ENCODE measurements at places on chromosomes 16 and 17.

- no peak for DNase-seq
These were observed at the start of gene B3GNT9 for GRCh38 chr16:67150833-67151396. TSS of gene B3GNT9 (minus strand) at chr16:67150998. CDS start at chr16:67150485, 513 bp downstream.

DNA sequence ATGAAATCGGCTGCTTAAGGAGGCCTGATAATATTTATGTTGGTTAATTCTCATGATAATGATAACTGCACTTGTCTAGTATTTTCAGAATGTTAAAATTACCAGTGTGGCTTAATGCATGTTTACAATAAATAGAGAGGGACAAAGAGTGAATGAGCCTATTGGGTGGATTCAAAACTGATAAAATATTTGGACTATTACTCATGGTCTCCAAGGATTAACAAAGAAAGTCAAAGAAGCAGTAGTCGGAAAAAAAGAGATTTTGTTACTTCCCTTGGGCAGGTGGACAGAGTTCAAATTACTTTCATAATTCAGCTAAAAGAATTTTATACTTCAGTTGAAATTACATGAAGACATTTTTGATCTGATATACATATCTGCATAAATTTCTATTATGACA lies 258.2 kb upstream of the PMFBP1 start:
- DNase-seq, result no peak

GRCh38 chr17:73740370-73740769 lies 96.1 kb upstream of the SDK2 start:
- DNase-seq, result no peak

DNA sequence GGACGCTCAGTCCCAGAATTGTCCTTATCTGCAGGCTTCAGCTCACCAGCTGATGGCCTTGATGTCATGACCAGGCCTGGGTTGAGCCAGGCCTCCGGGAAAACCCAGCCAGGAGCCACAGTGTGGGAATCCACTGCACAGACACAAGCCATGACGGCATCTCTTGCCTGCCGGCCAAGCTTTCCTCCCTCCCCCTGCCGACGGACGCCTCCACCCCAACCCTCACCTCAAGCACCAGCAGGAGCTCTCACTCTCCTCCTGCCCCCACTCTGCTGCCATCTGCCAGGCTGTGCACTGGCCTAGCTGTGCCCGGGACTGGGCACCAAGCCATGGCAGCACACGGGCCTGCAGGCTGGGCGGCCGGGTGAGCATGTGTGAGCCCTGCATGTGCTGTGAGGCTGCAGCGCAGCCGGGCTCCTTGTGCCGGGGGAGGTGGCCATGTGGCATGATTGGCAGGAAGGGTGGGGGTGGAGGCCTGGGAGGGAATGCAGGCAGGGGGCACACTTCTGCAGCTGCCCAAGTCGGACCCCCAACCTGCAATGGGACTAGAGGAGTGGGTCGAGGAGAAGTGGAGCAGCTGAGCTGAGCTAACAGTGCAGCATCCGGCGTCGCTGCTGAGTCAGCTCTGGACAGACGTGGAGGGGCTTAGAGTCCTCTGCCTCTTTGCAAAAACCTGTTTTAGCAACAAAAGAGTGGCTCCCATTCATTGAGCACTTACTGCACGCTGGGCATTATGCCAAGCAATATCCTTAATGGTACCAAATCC lies 268.5 kb downstream of the CBLN1 start:
- DNase-seq, result no peak

DNA sequence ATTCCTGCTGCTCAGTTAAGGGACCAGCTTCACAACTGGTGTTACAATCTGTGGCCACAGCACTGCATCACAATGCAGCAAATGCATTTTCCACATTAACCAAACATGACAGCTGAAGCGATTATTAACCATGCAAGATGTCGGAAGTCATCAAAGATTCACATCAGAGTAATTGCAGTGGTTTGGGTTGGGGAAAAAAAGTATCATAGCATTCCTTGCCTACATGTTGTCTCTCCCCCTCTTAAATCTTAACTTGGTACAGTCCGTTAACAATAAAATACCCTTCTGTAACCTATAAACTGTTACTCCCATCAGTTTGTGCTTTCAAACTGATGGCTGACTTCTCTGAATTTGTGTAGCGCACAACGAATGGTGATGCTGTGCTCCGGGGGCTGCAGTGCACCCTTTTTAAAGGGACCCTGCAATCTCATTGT lies 51.6 kb downstream of the NUP93 start:
- no peak for DNase-seq

- peak; percentile 14 for DNase-seq
These were observed 14.4 kb upstream of the MEAK7 start for GRCh38 chr16:84518804-84519341.

- no peak for DNase-seq
These were observed 183.5 kb upstream of the SDK2 start for GRCh38 chr17:73827627-73828291.

GRCh38 chr16:23410176-23410575 lies 42.8 kb downstream of the COG7 start:
- no peak for DNase-seq

GRCh38 chr16:87345726-87346424 lies 28.7 kb upstream of the C16orf95 start:
- no peak for DNase-seq

- no peak for DNase-seq
These were observed 396.8 kb downstream of the NPIPA8 start for GRCh38 chr16:17939723-17940122.

DNA sequence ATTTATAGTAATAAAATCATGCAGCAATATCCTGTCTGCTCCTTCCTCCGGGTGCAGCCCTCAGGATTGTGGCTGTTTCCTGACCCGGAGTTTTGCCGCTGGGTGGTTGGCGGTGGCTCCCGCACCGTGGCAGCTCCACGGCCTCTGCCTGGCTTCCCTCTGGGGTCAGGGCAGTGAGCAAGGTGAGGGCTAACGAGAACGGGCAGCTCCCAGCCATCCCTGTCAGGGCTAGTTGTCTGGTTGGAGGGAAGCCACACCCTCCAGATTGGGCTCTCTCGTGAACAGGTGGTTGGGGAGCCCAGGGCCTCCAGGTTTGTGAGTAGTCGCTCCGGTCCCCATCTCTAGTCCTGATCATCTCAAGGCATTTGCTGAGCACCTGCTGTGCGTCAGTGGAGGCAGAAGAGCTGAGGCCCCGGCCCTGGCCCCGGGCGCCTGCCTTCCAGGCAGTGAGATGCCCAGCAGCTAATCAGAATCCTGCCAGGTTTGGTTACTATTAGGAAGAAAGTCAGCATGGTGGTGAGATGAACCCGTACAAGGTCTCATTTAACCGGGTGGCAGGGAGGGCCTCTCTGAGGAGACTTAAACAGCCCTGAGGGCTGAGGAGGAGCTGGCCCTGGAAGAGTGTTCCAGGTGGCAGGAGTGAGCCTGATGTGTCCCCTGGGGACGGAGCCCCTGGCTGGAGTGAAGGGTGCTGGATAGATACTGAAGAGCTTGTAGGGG lies 2.3 kb upstream of the NUDT16L1 start:
- DNase-seq, result no peak

GRCh38 chr16:81607006-81607405 lies 162.4 kb downstream of the CMIP start:
- DNase-seq, result no peak

- DNase-seq, result no peak
These were observed 9.1 kb downstream of the ZNF668 start for GRCh38 chr16:31064882-31065461.

GRCh38 chr17:65202844-65203571 lies 65.8 kb downstream of the RGS9 start:
- DNase-seq, result no peak

DNA sequence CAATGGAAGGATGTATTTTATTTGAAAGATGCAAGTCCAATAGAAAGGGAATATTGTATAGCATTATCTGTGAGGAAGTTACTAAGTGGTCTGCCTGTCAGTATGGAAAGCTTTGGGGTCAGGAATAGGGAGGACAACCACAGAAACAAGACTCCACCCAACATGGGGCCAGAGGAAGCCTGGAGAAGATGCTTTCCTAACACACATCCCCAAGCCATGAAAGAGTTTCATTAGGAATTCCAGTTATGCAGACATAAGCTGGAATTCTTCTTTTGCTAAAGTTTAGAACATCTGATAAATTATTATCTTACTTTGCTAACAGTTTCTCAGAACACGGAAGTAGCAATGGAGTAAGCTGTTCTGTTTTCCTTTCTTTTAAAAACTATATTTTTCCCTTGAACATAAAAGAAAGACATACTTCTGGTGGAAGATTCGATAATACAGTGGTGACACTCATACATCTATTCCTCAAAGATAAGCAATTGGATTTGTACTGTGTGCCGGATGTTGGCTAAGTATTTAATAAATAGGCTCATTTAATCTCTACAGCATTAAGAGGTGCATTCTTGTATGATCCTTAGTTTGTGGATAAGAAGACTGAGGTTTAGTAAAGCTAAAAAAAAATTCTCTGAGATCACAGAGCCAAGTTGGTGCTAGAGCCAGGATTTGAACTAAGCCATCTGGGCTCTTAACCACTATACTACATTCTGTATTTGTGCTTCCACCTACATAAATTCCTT lies 51.0 kb upstream of the GAS7 start:
- no peak for DNase-seq

DNA sequence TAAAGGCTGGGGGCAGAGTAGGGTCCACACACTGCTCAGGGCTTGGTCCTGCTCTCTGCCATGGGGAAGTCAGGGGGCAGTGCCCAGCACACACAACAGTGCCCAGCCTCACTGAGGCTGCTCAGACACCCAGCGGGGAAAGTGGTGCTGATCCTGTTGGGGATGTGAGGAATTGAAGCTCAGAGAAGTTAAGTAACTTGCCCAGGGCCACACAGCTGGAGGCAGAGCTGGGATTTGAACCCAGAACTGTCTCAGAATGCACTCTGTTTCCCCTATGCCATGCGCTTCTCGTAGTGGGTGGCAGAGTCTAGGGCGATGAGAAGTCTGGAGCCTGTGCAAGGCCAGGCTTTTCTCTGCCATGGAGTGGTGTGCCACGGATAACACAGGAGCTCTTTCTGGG lies 59.3 kb downstream of the SDK2 start:
- no peak for DNase-seq

- DNase-seq, result no peak
These were observed 39.0 kb downstream of the NLK start for GRCh38 chr17:28081467-28081866.

GRCh38 chr16:64730261-64730660 lies 391.6 kb downstream of the CDH11 start:
- no peak for DNase-seq

GRCh38 chr16:83147244-83147643 lies 520.5 kb downstream of the CDH13 start:
- no peak for DNase-seq

- no peak for DNase-seq
These were observed 5.0 kb downstream of the IGFBP4 start for GRCh38 chr17:40448213-40448638.

DNA sequence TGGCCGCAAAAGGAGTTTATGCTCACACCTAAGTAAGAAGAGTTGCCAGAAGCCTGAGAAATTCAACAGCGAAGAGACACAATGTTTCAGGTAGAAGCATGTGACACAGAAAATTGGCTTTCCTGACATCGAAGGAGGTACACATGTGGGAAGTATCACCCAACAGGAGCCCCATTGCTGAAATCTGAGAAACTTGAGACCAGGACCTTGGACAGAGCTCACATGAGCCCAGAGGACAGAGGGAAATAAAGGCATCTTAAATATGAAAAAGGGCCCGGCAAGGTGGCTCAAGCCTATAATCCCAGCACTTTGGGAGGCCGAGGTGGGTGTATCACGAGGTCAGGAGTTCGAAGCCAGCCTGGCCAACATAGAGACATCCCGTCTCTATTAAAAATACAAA lies 304.1 kb upstream of the C16orf82 start:
- DNase-seq, result no peak

DNA sequence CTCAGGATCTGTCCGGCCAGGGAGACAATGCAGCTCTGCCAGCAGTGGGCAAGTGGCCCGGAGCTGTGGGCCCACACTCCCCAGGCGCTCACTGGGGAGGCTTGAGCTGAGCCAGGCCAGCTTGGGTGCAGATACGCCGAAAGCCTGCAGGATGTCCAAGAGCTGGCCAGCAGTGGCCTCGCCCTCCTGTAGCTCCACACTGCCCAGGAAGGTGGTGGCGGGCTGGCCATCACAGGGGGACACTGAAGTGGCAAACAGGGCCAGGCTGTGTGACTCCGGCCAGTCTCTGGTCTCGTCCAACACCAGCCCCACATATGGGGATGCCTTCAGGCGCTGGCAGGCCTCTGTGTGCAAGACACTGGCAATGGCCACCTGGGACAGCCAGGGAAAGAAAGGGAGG lies 9.6 kb downstream of the C17orf113 start:
- no peak for DNase-seq

DNA sequence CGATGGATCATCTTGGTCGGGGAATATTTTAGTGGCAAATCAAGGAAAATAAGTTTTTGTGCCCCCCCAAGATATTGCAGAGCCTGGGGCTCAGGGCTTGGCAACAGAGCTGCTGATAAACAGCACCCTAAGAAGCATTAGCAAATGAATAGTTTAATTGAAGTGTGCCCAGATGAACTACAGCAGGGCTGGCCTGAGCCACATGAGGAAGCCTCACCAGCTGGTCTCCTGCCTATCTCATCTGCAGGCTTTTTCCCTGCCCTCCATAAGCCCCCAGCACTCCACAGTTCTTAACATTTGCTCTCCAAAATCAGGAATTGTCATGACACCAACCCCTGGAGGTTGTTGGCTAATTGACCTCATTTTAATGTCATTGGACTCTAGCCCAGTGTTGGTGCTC lies 480.2 kb downstream of the HS3ST3B1 start:
- DNase-seq, result no peak

DNA sequence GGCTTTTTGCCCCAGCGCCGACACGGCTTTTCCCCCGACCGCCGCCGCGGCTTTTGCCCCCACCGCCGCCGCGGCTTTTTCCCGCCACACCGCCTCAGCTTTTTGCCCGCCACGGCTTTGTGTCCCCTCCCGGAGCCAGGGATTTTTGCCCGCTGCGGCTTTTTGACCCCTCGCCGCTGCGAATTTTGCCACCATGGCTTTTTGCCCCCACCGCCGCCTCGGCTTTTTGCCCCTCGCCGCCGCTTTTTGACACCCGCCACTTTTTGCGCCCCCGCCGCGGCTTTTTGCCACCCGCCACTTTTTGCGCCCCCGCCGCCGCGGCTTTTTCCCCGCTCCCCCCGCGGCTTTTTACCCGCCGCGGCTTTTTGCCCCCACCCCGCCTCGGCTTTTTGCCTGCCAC lies 1342.5 kb downstream of the TP53TG3F start:
- DNase-seq, result no peak

DNA sequence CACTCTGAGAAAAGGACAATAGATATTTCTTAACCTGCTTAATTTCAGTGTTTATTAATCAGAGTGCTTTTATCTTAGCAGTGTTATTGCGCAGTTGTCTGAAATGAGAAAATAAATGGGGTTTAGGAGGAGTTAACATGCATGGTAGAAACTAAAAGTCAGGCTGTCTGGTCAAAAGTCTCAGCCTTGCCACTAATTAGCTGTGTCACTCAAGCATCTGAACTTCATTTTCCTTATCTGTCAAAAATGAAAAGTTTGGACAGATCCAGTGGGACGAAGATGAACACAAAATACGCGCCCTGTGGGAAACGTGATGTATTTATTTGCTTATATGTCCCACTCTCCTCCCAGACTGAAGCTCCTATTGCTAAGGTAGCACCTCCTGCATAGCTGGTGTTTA lies 6.3 kb upstream of the MEIOB start:
- DNase-seq, result no peak

- no peak for DNase-seq
These were observed 14.3 kb downstream of the ARHGAP23 start for GRCh38 chr17:38442548-38442947.

All from stimulated activated CD8-positive, alpha-beta memory T cell treated with anti-CD3 and anti-CD28 coated beads, Interleukin-4, amount 100 ng/mL, for 24 hours (primary cell).